GM12878 (cell line): ENCODE measurements at places on chromosomes 16 and 17. TPM values are rescaled to one million over a fixed set of nuclear protein-coding genes. Genes with fewer than 3 reads are reported as not detected.

- no peak for DNase-seq
Observed at GRCh38 chr17:30554839-30555751, 77.9 kb downstream of the GOSR1 start.

DNA sequence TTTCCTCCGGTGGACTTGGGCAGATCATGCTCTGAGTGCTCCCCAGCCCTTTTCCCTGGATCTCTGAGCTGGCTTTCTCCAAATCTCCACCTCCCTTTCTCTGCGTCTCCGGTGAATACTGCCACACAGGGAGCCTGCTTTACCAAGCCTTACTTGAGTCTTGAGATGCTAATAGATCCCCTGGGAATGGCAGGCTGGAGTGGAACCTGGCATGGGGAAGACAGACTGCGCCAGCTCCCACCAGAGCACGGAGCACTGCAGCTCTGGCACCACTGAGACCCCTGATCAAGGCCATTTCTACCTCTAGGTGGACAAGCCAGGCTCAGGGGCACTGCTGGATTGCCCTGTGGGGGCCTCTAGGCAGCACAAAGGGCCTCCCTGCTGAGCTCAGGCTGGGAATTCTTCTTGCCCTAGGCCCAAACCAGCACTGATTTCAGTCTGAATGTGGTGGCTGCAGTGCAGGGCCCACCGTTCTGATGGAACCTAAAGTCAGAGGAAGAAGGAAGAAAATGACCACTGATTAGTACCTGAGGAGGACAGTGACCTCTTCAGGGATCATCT is 74.3 kb upstream of the CRHR1 start:
- no peak for DNase-seq

DNA sequence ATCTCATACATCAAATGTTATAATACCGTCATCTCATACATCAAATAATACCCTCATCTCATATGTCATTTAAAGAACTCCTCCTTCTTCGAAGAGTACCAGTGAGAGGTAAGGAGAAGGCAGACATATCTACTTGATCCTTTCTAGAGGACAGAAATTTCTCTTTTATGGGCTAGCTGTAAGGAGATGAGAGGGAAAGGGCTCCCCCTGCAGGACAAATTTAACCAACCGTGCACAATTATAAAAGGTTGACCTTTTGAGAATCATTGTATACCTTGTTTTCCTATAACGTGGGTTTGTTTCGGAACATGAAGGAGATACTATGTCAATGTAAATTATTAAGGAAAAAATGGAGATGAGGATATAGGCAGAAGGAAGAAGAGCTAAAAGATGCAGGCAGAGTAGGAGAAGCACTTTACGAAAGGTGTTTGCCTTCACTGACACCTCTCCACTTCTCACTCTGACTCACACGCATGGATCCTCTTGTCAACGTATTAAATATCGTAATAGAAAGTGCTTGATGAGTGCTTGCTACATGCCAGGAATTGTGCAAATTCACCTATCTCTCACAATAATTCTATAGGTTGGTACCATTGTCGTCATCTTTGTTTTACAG is 465.9 kb upstream of the ERCC4 start:
- no peak for DNase-seq

DNA sequence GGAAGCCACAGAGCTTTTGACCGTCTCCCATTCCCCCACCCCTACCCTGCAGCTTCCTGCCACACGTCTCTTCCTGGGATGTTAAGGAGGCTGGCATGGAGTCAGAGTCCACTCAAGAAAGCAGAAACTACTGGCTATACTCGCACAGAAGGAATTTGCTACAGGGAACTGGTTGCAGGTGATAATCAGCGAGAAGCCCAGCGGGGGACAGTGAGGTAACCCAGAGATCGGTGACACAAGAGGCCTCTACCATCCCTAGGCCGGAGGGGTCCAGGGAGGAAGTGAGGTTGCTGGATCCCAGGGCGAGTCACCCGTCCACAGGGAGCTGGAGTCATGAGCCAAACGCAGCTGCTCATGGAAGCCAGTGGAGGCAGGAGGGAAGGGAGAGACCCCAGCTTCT is 93.7 kb downstream of the SDK2 start:
- no peak for DNase-seq

The ENPP7 gene
- polyA plus RNA-seq: 0.21 TPM in 1 of 2 replicates, not detected in the other

The ABCC1 gene
- polyA plus RNA-seq: 7.4 and 10.1 TPM in 2 replicates

- DNase-seq: peak; percentile 32
Observed at GRCh38 chr17:17849845-17850373, 13.1 kb upstream of the SREBF1 start.

The PPY gene
- polyA plus RNA-seq: 0.91 TPM in 1 of 2 replicates, not detected in the other

The ATP1B2 gene
- 0.15 and 0.29 TPM in 2 replicates for polyA plus RNA-seq

DNA sequence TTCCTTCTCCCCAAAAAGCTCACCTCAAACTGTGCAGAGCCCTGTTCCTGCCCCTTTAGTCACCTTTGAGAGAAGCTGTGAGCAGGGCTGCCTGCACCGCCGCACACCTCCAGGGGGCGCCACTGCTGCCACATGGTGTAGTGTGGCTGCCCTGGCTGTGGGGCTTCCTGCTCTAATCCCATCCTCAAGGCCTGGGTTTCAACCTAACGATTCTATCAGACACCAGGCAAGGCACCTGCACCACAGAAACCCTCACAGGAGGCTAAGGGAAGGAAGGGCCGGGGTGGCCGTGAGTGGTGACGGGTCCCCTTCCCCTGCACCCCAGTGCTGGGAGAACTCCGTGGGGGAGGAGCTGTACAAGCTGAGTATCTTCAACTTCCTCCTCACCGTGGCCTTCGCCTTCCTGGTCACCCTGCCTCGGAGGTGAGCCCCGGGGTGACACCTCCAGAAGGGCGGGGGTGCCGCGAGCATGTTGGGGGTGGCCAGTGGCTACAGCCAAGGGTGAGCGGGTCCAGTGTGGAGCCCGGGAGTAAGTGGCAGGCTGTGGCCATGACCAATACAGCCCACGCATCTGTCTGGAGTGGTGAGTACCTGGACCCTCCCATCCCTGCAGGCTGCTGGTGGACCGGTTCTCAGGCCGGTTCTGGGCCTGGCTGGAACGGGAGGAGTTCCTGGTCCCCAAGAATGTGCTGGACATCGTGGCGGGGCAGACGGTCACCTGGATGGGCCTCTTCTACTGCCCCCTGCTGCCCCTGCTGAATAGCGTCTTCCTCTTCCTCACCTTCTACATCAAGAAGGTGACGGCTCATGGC is 7.0 kb downstream of the TMC8 start:
- DNase-seq: no peak

DNA sequence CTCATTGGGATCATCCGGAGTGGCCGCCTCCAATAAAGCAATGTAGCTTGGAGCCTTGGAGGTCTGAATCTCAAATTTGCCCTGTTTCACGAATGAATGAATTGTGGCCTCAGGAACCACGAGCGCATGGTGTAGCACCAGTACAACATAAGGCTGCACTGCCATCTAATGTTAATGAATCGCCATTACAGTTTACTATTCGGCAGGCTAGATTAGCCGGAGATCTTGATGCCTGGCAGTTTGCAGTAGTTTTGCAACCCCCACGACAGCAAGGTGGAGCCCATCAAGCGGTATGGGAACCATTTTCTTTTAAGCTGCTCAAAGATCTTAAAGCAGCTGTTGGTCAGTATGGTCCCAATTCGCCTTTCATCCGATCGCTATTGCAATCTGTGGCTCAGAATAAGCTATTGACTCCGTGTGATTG is 18.8 kb downstream of the ALOX15B start:
- peak; percentile 45 for DNase-seq

GRCh38 chr16:17067882-17068281 is 402.9 kb downstream of the XYLT1 start:
- DNase-seq: no peak

The SLFN14 gene
- polyA plus RNA-seq: 0.05 TPM in 1 of 2 replicates, not detected in the other

DNA sequence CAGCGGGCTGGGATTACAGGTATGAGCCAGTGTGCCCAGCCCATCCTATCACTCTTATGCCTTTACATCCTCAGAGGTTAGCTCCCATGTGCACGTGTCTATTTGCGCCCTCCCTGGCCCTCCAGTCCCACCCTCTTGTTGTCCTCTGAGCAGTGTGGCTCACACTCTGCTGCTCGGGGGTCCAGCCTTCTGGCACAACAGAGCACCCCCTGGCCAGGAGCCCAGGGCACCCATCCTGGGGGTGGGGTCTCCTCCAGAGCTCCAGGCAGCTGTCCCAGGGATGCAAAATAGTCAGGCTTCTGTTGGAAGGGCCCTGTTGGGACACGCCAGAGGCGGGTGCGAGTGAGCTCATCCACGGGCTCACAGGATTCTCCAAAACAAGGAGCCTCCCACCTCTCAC is 11.7 kb upstream of the FAM83G start:
- no peak for DNase-seq

DNA sequence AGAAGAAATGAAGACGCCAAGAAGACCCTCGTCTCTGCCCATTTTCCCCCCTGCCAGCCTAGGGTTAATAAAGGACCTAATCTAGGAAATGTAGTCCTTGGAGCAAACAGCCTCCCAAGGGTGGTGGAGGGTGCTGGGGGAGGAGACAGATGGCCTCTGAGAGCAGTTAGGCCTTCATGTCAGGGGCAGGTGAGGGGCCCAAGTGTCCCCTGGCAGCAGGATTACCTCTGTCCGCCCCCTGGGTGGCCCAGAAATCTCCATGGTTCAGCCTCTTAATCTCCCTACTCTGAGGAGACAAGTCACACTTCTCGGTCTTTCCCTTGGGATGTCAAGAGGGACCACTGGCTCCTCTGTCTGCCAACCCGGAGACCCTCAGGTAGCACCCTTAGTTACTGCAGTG is 365.4 kb upstream of the TNRC6C start:
- DNase-seq: no peak

The CDR2L gene
- polyA plus RNA-seq: 0.04 TPM in 1 of 2 replicates, not detected in the other

The SDR42E1 gene
- 4.4 and 5.5 TPM in 2 replicates for polyA plus RNA-seq

GRCh38 chr16:80380514-80380913 is 160.3 kb upstream of the DYNLRB2 start:
- DNase-seq: no peak

DNA sequence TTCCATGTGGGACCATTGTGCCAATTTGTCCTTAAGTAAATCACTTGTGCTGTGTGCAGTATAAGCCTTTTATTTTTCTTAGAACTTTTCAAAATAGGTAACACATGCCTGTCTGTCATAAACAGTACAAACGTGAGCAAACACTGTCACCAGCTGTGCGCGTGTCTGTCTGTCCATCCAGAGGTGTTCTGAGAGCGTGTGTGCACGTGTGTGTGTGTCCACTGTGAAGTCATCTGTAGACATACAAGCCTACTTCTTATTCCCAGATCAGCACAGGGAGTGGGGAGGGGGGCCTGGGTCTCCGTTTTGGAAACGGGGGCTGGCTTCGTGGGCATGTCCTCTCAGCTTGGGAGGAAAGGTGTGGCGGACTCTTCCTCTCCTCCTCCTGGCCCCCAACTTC is 9.4 kb downstream of the TMEM235 start:
- no peak for DNase-seq

GRCh38 chr17:13204607-13205237 is 186.9 kb upstream of the ELAC2 start:
- DNase-seq: no peak

The ZP2 gene
- polyA plus RNA-seq: 0.20 and 0.33 TPM in 2 replicates

DNA sequence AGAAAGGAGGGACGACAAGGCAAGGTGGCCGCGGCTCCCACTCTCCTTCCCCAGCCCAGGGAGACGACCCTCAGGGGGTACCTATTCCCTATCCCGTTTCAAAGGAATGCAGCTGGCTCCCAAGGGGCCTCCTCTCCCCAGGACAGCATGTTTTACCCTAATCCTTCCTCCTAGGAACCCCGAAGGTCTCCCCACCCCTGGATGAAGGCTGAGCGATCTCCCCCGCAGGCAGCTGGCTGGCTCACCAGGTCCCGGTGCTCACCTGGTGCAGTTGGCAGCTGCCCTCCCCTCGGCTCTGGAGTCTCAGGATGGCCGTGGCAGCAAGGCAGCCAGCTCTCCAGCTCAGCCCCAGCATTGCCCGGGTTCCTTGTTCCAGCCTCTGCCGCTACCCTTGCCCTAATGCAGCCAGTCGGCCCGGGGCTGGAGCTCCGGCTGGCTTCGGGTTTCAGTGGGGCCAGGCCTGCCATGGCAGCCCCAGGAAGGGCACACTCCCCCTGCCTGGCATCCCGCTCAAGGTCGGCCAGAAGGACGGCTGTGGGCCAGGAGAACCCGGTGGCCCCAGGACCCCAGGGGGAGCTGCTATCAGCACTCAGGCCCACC is 4.6 kb downstream of the CLUH start:
- DNase-seq: no peak

The AANAT gene
- polyA plus RNA-seq: 0.21 TPM in 1 of 2 replicates, not detected in the other

The GSPT1 gene
- polyA plus RNA-seq: 35.0 and 139 TPM in 2 replicates

DNA sequence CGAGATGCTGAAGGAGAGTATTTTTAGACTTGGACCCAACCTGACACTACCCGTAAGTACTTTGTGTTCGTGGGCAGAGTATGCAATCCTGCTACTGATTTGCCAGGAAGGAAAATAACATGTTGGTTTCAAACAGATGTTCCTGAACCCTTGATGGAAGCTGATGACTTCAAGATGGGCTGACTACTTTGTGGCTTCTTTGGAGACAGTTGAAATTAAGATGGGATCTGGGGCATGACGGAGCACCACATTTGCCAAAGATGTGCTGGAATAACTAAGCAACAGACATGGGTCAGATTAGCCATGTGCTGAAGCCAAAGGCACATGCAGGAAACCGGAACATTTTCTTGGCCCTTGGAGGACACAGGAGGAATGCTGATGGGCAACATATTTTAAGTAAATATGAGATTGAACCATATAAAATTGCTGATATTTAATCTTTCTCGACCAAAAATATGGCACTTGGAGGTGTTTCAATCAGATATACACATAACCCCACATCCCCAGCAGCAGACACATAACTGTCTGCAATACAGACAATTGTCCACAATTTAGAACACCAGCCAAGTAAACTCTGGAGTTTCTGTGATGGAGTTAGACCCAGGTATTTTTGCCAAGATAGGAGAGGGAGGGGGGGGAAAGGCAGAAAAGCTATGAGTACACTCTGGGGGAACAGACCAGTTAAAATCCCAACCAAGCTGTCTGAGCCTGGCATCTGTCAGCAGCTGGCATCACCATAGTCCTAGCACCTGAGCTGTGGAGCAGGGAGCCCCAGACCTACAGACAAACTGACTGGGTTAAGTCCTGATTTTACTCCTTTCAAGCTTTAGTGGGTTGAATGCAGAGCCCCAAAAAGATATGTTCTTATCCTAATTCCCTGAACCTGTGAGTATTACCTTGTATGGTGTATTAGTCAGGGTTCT is 329.4 kb upstream of the CDH5 start:
- DNase-seq: no peak

DNA sequence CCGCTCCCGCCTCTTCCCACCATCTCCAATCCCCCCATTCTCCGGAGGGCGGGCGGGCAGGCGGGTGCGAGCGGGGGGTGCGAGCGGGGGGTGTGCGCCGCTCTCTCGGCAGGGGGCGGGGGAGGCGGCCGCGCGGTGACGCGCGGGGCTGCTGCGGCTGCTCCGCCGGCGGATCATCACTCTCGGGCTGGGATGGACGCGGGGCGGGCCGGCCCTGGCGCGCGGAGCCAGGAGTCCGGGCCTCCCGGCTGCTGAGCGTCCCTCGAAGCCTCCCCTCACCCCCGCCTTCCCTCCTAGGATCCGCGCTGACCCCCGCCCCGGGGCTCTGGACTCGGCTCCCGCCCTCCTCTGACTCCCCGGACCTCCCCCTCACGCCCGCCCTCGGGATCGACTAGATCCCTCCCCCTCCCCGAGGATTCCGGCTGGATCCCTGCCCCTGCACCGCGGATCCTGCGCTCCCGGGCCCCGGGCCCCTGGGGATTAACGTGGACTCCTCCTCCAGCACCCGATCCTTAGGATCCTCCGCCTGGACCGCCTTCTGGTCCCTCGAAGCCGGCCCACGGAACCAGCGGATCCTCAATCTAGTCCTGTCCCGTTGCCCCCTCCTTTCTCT is 946 bp upstream of the TMEM256 start:
- no peak for DNase-seq

- DNase-seq: no peak
Observed at GRCh38 chr16:12675852-12676251, 127.8 kb downstream of the CPPED1 start.

The KRTAP4-9 gene
- polyA plus RNA-seq: not detected in 2 replicates

The PRR15L gene
- 0.11 TPM in 1 of 2 replicates, not detected in the other for polyA plus RNA-seq

The ZNF597 gene
- 1.3 and 1.7 TPM in 2 replicates for polyA plus RNA-seq

The TP53TG3D gene
- polyA plus RNA-seq: not detected in 2 replicates

The KCNJ2 gene
- 2.6 and 3.4 TPM in 2 replicates for polyA plus RNA-seq
